Immature natural killer cell (primary cell): ENCODE measurements at places on chromosomes 16 and 17.

GRCh38 chr17:83075270-83075880 lies 4.0 kb upstream of the METRNL start:
- DNase-seq = no peak

DNA sequence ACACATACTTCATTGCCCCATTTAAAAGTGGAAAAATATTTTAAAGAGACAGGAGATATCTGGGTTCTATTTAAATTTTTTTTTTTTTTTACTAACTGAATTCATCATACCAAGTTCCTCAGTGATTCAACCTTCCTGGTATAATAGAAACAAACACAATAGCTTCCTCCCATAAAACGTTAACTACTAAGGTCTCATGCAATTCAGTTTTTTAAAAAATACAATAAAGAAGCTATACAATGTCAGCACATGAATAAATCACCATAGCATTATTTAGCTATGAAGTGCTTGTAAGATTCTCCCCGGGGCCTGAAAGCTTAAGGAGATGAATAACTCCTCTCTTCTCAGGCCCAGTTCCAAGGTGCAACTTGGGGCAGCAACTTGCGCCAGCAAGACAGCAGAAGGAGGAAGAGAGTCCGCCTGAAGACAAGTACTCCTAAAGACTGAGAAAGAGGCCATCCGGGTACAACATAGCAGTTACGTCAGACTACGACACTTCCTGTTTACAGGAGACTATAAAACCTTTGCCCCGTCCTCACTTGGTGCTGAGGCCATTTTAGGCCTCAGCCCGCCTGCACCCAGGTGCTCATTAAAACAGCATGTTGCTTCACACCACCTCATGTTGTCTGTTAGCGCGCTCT lies 81.5 kb downstream of the MYO1D start:
- no peak for DNase-seq

DNA sequence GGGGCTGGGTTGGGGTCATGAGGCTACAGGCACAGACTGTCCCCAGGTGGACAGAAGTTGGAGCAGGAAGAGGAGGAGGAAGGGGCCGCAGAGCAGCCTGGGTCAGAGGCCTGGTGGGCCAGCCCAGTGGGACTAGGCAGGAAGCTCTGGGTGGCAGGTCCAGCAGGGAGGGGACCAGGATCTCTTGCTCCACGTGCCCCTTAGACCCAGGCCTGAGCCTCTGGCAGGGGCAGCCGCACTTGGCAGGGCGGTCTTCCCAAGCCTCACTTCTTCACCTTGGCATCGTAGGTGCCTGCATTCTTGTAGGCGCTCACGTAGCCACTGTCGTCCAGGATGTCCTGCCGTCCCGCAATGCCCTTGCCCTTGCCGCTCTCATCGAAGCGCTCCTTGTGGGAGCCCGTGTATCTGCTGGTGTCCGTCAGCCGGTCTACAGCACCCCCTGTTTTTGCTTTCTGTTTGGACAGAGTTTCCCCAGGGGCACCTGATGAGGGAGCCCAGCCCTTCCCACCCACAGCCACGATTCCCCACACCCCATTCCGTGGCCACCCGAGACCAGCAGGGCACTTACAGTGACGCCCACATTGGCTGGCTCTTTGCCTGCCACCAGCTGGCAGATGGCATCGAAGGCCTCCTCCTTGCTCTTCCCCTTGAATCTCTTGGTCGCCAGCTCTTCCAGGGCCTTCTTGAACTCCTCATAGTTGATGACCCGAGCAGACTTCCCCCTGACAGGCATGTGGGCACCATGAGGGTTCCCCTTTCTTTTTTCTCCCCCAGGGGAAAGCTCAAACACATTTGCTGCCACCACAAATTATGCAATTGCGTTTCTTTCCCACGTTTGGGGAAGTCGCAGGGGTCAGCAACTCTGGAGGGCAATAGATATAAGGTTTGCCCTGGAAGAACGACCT lies 3.1 kb downstream of the TPPP3 start:
- no peak for DNase-seq

DNA sequence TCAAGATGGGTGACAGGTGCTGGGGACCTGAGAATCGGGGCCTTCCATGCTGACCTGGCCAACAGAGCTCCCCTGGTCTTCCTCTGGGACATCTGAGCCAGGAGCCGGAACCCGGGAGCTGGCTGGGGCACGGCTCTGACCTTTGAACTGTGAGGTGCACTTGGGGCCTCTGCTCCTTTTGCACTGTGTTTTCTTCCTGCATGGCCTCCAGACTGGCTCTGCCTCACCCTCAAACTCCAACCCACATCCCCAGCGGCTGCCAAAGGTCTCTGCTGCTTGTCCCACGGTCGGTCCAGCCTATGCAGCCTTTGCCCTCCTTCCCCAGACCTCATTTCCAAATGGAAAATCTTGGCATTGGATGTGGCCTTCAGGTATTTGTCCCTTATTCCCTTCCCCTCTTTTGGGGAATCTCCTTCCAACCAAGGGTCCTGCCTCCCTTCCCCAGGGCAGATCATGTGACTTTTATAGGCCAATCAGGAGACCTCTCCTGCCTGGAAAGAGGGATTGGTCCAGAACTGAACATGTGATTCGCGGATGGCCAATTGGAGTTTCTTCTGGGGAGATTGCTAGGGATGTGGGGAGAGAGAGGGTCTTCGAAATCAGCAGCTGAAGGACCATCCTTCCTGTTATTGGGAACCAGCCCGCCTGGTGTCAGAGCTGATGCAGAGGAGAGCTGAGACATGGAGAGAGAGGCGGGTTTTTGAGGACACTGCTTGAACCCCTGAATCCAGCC lies 117.9 kb downstream of the CYLD start:
- no peak for DNase-seq

DNA sequence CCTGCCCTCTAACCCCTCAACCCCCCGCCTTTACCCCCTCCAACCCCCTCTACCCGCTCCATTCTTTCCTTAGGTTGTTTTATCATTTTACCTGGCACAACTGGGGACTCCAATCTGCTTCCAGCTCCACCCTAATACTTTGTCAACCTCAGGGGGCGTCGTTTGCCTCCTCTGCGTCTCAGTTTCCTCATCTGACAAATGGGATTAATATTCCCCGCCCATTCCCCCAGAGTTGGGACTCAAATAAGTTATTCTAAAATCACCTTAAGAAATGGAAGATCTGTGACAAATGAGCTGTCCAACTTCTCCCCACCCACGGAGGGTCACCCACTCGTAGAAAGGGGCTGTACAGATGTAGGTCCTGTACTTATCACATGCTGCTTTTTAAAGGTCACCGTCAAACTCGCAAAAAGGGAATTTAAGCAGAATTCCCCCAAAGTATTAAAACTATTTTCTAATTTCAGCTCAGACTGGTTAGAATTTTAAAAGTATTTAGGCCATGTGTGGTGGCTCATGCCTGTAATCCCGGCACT lies 40.6 kb upstream of the CPNE2 start:
- DNase-seq = no peak

GRCh38 chr17:4329838-4330237 lies 36.6 kb downstream of the UBE2G1 start:
- DNase-seq = no peak

GRCh38 chr17:63834431-63835166 lies 7.1 kb upstream of the FTSJ3 start:
- peak; percentile 43 for DNase-seq

GRCh38 chr16:60110531-60110930 lies 1376.4 kb upstream of the GOT2 start:
- DNase-seq = no peak

GRCh38 chr17:69607162-69607834 lies 192.8 kb downstream of the MAP2K6 start:
- DNase-seq = no peak

- DNase-seq = no peak
These were observed 2.1 kb downstream of the PPP1R1B start for GRCh38 chr17:39628655-39629493.

GRCh38 chr17:38577645-38578173 lies 28.0 kb downstream of the SRCIN1 start:
- no peak for DNase-seq

DNA sequence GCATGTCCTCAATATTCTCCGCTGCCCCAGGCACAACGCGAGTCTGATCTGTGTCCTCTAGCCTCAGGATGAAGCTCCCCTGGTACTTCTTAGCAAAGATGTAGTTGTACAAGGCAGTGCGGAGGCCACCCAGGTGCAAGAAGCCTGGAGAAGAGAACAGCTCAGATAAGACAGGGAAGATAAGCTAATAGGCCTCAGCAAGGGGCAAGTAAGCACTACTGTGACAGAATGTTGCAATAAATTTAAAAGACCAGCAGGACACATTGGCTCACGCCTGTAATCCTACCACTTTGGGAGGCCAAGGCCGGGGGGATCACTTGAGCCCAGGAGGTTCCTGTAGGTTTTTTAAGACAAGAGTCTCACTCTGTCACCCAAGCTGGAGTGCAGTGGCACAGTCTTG lies 5.0 kb downstream of the EARS2 start:
- no peak for DNase-seq

DNA sequence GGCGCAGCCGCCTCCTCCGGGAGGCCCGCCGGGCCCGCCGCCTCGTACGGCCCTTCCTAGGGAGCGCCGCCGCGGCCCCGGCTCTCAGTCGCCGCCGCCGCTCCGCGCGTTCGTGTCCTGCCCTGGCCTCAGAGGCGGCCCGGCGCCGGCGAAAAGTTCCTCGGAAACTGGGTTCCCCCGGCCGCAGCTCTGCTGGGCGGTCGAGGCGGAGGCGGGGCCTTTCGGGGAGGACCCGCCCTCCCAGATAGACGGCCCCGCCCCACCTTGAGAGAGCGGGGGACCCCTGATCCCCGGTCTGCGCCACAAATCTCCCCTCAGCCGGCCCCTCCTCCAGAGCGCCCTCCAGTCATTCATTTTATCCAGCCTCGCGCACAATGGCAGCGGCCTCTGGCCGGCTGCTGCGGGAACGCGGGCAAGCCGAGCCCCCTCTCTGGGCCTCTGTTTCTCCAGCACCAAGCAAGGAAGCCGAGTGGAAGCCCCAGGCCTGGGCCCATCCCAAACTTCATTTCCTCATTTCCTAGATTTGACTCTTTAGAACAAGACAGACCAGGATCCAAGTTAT lies at the start of gene SREBF1:
Gene SREBF1 (minus strand): TSS at position 169 of the 562 bp plus-strand sequence. CDS start 169 bp downstream, outside the sequence.
- peak; percentile 66 for DNase-seq

- no peak for DNase-seq
These were observed 543.3 kb downstream of the WWOX start for GRCh38 chr16:78642621-78643285.

DNA sequence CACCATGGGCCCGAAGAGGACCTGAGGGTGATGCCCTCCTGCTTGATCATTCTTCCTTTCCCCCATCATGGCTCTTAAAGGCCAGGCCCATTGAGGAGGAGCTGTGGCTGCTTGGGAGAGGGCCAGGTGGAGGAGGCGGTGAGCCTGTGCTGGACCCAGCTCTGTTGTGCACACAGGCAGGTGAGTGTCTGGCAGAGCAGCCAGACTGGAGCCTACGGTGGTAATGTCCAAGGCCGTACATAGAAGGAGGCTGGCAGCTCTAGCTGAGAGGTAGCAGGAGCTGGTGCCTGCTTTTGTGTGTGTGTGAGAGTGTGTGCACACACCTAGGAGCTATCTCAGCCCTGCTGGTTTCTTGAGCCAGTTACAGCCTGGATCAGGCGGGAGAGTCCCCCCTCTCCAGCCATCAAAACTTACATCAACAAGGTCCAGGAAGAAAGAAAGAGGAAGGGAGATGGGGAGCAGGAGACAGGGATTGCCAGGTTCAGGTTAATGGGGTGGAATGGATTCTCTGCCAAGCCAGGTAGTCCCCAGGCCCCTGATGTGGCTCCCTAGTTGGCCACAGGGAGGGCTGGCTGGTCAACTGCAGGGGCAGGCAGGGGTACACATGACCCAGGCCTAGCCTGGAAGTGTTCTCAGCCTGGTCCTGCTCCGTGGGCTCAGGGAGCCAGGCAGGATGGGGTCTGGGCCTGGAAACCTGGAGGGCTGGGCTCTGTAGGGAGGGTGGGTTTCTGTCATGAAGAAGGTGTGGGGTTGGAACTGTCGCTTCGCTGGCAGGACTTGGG lies 107.1 kb downstream of the RAP1GAP2 start:
- DNase-seq = no peak

GRCh38 chr17:17605729-17606088 lies 14.2 kb upstream of the PEMT start:
- DNase-seq = no peak

GRCh38 chr16:15642557-15643047 lies 352 bp downstream of the MARF1 start:
- peak; percentile 78 for DNase-seq

DNA sequence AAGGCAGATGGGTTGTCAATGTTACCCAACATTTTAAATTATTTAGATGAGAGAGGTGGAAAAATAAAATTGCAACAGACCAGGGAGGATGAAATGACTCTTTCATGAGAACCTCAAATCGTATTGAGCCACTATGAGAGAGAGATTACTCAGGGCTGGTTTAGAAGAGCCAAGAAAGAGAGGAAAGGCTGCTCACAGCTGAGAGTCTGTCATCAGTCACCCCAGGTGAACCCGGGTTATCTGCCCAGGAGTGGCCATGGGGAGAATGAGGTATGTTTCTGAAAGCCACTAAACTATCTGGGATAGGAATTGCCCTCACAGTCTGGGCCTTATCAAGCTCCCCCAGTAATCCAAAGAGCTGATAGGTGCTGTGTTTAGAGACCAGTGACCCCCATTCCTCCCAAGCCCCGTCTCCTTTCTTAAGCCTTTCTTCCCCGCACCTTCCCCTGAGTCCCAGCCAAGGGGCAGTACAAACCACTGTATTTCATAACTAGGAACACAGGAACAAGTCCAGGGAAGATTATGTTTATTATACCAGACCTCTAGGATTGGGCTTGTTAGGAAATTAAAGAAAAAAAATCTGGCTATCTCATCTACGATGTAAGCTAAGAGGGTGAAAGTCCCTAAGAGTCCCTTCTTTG lies 158.9 kb upstream of the NOL11 start:
- no peak for DNase-seq

- DNase-seq = no peak
These were observed 19.2 kb downstream of the RBFOX1 start for GRCh38 chr16:7351610-7352510.

DNA sequence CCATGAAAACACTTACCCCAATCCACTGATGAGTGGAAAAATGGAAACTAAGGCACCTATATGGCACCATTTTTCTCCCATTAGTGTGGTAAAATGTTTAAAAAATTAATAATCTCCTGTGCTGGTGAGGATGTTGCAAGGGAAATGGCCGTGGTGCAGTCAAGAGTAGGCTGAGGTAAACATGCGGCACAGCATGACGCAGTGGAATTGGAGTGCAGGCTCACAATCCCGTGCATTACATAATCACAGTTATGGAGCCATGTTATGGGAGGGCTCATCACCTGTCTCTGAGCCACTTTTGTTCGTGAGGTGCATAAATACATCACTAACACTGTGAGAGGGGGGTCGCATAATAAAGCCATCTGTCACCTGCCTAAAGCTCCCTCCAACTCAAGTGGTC lies 164.4 kb upstream of the XYLT1 start:
- DNase-seq = no peak

DNA sequence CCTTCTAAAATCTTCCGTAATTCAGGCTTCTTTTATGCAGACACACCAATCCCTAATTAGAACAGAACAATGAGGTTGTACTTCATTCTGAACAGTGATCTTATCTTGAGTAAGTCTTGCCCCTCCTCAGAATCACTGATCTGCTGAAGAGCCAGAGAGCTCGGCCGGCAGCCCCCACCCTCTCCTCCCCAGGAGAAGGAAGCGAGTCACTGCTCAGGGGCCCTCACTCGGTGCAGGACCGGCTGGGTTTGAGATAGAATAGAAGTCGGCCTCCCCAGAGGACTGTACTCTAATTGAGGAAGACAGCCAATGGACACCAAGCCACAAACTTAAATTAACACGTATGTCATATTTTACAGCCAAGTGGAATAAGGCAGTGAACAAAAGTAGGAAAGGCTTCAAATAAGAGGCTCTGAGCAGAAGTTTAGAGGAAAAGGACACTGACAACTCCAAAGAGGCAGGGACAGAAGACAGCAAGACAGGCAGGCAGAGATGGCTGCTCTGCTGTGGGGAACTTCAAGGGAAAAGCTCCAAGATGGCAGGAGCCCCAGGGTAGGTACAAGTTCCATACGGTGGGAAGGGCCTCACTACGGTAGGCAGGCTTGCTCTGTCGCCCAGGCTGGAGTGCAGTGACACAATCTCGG lies 18.6 kb downstream of the CREBBP start:
- no peak for DNase-seq
